ENCODE measurements at places on chromosomes 2 and 18. TPM values are rescaled to one million over a fixed set of nuclear protein-coding genes. Genes with fewer than 3 reads are reported as not detected.

The PTPRN gene
- total RNA-seq = 7.6 TPM

The ANKRD62 gene
- total RNA-seq = 1.2 TPM

DNA sequence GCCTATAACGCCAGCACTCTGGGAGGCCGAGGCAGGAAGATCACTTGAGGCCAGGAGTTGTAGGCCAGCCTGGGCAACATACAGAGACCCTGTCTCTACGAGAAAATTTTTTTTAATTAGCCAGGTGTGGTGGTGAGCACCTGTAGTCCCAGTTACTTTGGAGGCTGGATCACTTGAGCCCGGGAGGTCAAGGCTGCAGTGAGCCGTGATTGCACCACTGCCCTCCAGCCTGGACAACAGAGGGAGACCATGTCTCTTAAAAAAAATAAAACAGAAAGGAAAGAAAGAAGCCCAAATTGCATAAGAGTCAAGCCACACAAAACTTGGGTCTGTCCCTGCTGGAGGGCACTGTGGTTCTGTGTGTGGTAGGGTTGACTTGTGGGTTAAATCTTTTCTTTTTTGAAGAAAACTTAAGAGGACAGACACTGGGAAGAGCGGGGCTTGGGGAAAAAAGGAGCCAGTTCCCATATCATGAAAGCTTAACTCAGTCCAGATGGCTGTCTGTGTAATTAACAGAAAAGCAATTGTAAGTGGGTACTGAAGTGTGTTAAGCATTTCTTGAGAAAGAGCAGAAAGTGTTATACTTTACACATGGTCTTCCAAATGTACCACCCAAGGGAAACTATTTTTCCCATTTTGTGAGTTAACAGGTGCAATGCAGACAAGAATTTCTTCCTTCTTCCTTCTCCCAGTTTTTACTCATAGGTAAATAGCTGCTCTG lies 115.1 kb downstream of the ALPK2 start:
- H3K27me3 ChIP-seq = no peaks in the 10 kb centered on the region
- no peak overlapping the region for H3K27ac ChIP-seq
- no peaks in the 10 kb centered on the region for H3K36me3 ChIP-seq
- no peaks in the 10 kb centered on the region for H3K4me1 ChIP-seq
- no peak overlapping the region for H3K4me3 ChIP-seq

DNA sequence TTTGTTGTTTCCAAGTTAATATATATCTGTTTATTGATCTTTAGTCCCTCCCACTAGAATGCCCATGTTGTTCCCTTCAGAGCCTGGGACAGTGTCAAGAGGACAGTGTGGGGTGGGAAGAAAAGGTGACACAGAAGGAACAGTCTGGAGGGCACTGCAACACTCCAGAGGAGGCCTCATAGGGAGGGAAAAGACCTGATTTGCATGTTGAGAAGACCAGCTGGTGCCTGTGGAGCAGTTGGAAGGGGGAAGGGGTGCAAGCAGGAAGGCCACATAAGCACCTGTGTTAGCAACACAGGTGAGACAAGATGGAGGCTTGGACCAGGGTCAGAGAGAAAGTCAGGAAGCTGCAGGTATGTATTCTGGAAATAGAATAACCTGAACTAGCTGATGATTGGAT lies 48.1 kb upstream of the FHOD3 start:
- DNase-seq = peak; percentile 29
- no peak overlapping the region for H3K27ac ChIP-seq
- H3K36me3 ChIP-seq = no peaks in the 10 kb centered on the region
- H3K27me3 ChIP-seq = no peaks in the 10 kb centered on the region
- H3K4me3 ChIP-seq = no peak overlapping the region

The GPR75 gene
- 5.4 TPM for total RNA-seq

DNA sequence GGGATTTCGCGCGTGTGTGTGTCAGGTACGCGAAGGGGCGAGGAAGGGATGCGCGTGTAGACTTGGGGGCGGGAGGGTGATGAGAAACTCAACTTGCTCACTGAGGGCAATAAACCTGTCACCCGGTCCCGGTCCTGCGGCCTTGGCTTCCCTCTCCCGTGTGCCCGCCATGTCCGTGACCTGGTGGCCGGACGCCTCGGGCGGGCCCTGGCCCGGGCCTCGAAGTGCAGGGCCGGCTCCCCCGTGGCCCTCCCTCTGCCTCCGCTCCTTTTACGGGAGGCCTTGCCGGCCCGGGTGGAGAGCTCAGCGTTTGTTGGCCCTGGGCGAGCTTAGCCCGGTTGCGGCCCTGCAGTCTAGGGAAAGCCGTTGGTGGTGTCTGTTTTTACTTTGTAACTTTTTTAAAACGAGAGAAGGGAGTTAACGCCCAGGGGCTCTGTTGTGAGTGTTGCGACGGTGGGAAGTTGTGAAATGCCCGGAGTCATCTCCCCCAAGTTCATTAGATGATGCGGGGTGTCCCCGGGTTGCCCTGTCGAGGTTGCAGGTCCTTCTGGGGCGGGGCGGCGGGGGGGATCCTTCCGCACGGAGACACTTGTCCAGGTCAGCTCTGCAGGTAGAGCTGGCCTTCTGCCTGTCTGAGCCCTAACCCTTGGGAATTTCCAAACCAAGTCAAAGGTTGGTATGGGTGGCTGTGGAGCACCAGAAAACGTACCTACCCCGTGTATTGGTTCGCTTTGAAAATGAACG lies 883 bp downstream of the SMCHD1 start:
- DNase-seq = no peak
- H3K36me3 ChIP-seq = no peaks in the 10 kb centered on the region
- H3K27ac ChIP-seq = peak overlapping the region; percentile 99

DNA sequence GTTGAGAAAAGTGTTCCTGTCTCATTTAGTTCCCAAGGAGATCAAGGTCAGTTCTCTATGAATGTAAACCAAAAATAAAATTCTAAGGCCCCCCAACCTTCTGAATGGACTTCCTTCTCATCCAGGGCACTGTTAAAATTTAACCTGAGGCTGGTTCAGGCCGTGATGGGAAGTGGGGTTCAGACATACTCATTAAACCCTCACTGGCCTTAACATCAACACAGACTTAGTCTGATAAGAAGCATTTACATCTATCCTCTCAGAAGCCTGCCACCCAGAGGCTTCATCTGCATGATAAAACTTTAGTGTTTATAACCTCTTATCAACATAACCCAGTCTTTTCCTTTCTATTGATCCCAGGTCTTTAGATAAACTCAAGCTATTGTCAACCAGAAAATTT lies 22.4 kb downstream of the ITSN2 start:
- H3K36me3 ChIP-seq = no peaks in the 10 kb centered on the region
- H3K4me3 ChIP-seq = no peak overlapping the region
- H3K27me3 ChIP-seq = no peaks in the 10 kb centered on the region
- no peak overlapping the region for H3K27ac ChIP-seq

- H3K36me3 ChIP-seq = no peaks in the 10 kb centered on the region
- peaks cover 20% of the 10 kb centered on the region for H3K4me1 ChIP-seq
- H3K27me3 ChIP-seq = no peaks in the 10 kb centered on the region
- H3K27ac ChIP-seq = peak overlapping the region; percentile 15
- no peak overlapping the region for H3K4me3 ChIP-seq
- DNase-seq = no peak
Observed at GRCh38 chr2:12554224-12555011, 162.3 kb upstream of the TRIB2 start.

GRCh38 chr2:240689975-240690374 lies 1.7 kb upstream of the AQP12A start:
- no peaks in the 10 kb centered on the region for H3K4me1 ChIP-seq
- no peak overlapping the region for H3K4me3 ChIP-seq
- no peaks in the 10 kb centered on the region for H3K27me3 ChIP-seq
- no peak overlapping the region for H3K27ac ChIP-seq

- no peaks in the 10 kb centered on the region for H3K27me3 ChIP-seq
- no peak overlapping the region for H3K27ac ChIP-seq
- peak; percentile 79 for DNase-seq
- H3K36me3 ChIP-seq = no peaks in the 10 kb centered on the region
Observed at GRCh38 chr2:238701341-238702206, 146.3 kb upstream of the TWIST2 start.

- peak overlapping the region; percentile 76 for H3K4me3 ChIP-seq
- no peaks in the 10 kb centered on the region for H3K27me3 ChIP-seq
- H3K36me3 ChIP-seq = no peaks in the 10 kb centered on the region
- DNase-seq = no peak
- peaks cover 26% of the 10 kb centered on the region for H3K4me1 ChIP-seq
Observed at GRCh38 chr18:11906926-11907874, 917 bp downstream of the MPPE1 start.

- H3K36me3 ChIP-seq = no peaks in the 10 kb centered on the region
- no peaks in the 10 kb centered on the region for H3K27me3 ChIP-seq
Observed at GRCh38 chr2:180208841-180209240, 201.7 kb upstream of the CWC22 start.

DNA sequence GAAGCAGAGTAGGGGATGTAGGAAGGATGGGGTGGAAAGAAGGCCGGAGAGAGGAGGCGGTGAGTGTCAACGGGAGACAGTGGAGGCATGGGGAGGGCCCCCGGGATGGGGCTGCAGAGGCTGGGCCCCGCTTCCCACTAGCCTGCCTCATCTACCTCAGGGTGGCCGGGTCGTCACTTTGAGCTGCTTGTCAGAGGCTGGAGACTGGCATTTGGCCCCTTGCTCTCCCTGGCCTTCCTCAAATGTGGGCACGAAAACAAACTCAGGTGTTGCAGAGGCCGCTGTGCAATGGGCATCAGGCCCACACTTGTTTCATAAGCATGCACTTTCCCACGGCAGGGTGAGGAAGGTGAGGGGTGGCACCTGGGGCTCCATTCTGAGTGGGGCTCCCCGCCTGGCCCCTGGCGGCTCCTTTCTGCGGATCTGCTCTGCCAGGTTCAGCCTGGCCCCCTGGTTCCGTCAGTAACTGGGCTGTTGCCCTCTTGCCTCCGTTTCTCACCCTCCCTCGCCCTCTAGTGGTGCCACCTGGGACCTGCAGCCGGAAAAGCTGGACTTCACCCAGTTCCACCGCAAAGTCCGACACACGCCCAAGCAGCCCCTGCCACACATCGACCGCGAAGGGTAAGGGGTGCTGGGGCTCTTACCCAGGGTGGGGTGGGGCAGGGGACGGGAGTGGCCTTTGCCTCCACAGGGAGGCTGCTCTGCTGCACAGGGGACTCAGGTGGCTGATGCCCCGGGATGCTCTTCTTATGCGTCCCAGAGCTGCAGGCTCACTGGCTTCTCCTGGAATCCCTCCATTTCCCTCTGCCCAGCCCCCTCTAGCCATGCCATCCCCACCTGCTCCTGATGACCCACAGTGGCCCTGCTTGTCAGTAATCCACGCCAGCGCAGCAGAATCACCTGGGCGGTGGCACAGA lies 125.4 kb downstream of the CTIF start:
- no peaks in the 10 kb centered on the region for H3K36me3 ChIP-seq
- peaks cover 14% of the 10 kb centered on the region for H3K4me1 ChIP-seq
- no peak for DNase-seq

- no peaks in the 10 kb centered on the region for H3K4me1 ChIP-seq
- H3K36me3 ChIP-seq = no peaks in the 10 kb centered on the region
Observed at GRCh38 chr2:77105008-77105407, 417.2 kb downstream of the LRRTM4 start.

- no peak overlapping the region for H3K4me3 ChIP-seq
- no peak for DNase-seq
- peaks cover 4% of the 10 kb centered on the region for H3K4me1 ChIP-seq
- no peak overlapping the region for H3K27ac ChIP-seq
- no peaks in the 10 kb centered on the region for H3K27me3 ChIP-seq
Observed at GRCh38 chr2:39228413-39229209, 15.2 kb downstream of the CDKL4 start.

The VAPA gene
- total RNA-seq = 210 TPM

- H3K27me3 ChIP-seq = no peaks in the 10 kb centered on the region
- H3K36me3 ChIP-seq = no peaks in the 10 kb centered on the region
- H3K4me3 ChIP-seq = no peak overlapping the region
- no peak overlapping the region for H3K27ac ChIP-seq
Observed at GRCh38 chr18:29250259-29250658, 1073.3 kb upstream of the CDH2 start.

The PDE11A gene
- total RNA-seq = 0.25 TPM

Measured in vagina (tissue), 2 donors.